Activated T-cell treated with anti-CD3 and anti-CD28 coated beads, Interleukin-2, amount 50 U/mL, for 72 hours (primary cell): ENCODE measurements at places on chromosomes 5 and 9. TPM values are rescaled to one million over a fixed set of nuclear protein-coding genes. Genes with fewer than 3 reads are reported as not detected.

Gene MUSK
- not detected for total RNA-seq

Gene N4BP3
- 6.0 TPM for total RNA-seq

Gene NDUFS6
- 21.9 TPM for total RNA-seq

Gene MTAP
- 71.3 TPM for total RNA-seq

Gene SLC26A2
- total RNA-seq = 7.5 TPM

Gene NEUROG1
- total RNA-seq = not detected

Gene PCDH12
- total RNA-seq = 0.58 TPM

Gene SNX24
- total RNA-seq = 3.9 TPM

Gene RNF180
- total RNA-seq = not detected

Gene FOXD1
- total RNA-seq = 0.55 TPM

Gene FOXI1
- not detected for total RNA-seq

Gene CTSV
- 4.3 TPM for total RNA-seq

- no peak for DNase-seq
Observed at GRCh38 chr9:6938873-6939272, 181.1 kb downstream of the KDM4C start.

GRCh38 chr5:142634216-142635011 lies 51.5 kb downstream of the FGF1 start:
- no peak for DNase-seq

- no peak for DNase-seq
Observed at GRCh38 chr9:14372437-14373335, 58.7 kb upstream of the NFIB start.

GRCh38 chr9:5395428-5395827 lies 42.3 kb downstream of the PLGRKT start:
- DNase-seq = no peak

DNA sequence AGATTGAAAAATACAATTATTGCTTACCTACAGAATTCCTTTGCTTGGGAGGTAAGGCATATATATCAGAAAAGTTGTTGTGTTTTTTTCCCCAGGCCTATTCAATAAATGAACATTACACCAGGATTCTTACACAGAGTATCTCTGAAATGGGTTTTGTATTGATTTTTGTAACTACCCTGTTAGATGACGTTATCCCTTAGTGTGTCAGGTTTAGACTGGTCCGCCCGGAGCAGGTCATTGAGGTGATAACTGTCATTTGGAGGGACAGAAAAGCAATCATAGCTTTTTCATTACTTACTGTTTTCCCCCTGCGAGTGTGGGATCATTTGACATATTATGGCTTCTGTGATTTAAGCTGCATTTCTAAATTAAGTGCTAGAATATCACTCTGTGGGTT lies 715.2 kb upstream of the ADAMTS16 start:
- DNase-seq = no peak

- DNase-seq = no peak
Observed at GRCh38 chr9:22053178-22053577, 44.1 kb upstream of the CDKN2B start.

DNA sequence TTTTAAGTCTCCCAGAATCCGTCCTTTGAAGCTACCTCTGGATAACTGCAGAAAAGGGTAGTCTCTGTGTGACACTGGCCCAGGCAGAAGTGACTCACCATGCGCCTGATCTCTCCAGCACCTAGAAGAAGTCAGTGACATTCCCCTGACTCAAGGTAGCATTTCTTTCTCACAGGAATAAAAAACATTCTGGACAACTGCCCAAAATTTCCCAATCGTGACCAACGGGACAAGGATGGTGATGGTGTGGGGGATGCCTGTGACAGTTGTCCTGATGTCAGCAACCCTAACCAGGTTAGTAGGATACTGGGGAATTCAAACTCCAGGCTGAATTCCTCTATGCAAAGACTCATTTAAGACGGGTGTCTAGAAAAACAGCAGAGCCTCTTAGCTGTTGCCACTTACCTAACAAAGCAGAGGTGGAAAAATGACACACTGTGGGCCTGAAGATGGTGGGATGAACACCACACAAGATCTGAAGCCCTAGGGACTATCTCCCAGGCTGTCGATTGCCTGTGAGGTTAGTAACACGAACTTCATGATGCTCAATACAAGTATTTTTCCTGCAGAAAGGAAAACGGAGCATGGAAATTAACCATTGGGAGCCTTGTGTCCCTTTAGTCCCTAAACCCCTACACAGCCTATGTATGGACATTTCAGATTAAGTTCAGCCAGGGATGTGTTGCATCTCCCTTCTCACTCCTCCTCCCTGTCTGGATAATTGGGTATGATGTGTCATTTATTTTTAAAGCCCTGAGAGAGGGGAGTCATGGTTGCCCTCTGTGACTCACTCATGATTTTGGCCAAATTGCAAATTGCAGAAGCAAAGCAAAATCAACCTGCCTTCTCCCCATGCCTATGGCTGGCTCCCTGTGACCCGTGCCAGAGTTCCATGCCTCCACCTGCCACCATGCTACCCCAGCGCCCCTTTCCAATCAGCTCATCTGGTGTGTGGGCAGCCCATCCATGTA lies 37.2 kb downstream of the THBS4 start:
- DNase-seq = no peak

GRCh38 chr5:169300468-169301385 lies at the start of gene SLIT3:
SLIT3 (minus strand) TSS chr5:169301139; CDS start chr5:169300709, 430 bp downstream.
- no peak for DNase-seq

- no peak for DNase-seq
Observed at GRCh38 chr9:16716601-16717000, 153.9 kb downstream of the BNC2 start.

- no peak for DNase-seq
Observed at GRCh38 chr5:109619606-109620005, 70.1 kb upstream of the MAN2A1 start.

DNA sequence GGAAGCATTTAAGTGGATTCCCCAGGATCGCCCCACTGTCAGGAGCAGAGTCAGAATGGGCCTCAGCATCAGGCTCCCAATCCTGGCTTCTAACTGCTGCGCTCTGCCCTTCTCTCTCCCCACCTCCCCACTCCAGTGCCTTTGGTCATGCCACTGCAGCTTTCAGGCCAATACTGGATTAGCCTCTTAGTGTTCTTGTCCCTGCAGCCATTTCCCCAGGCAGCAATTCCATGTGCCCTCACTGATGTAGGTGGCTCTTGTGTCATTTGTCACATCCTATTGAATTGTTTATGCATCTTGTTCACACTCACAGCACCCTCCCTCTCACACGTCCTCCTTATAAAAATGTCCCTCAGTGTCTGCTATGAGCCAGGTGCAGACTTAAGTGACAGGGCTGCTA lies 544.2 kb upstream of the DAP start:
- DNase-seq = no peak

- DNase-seq = no peak
Observed at GRCh38 chr9:94785215-94786169, 59.0 kb downstream of the AOPEP start.

GRCh38 chr5:16326137-16326536 lies 139.5 kb downstream of the ZNF622 start:
- DNase-seq = no peak

- DNase-seq = no peak
Observed at GRCh38 chr5:142032747-142033631, 20.2 kb upstream of the GNPDA1 start.

GRCh38 chr9:120919843-120920805 lies 6.5 kb downstream of the TRAF1 start:
- DNase-seq = no peak

GRCh38 chr9:83937861-83938455 lies 16.7 kb upstream of the KIF27 start:
- no peak for DNase-seq

DNA sequence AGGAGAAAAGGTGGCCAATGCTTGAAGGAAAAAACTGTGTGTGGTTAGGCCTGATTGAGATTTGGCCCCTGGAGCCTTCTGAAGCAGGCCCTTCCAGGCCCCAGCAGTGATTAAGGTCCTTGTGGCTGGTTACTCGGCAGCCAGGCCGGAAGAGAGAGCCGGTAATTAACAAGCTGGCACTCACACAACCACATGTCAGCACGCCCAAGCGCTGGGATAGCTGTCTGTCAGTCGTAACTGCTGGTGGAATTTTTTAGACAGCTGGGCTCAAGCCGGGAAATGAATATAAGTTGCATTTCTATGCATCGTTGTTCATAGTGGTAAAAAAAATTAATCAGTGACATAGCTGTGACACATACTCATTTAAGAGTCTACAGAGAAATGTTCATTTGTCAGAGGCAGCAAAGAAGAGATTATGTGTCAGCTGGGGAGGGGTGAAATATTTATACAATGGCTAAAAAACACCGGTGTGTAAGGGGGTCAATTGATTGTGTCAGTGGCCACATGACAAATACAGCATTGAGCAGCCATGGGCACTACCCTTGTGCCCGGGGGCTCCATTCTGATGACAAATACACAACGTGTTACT lies 13.7 kb upstream of the ARAP3 start:
- no peak for DNase-seq

- no peak for DNase-seq
Observed at GRCh38 chr5:2187687-2188086, 305.0 kb upstream of the IRX4 start.

DNA sequence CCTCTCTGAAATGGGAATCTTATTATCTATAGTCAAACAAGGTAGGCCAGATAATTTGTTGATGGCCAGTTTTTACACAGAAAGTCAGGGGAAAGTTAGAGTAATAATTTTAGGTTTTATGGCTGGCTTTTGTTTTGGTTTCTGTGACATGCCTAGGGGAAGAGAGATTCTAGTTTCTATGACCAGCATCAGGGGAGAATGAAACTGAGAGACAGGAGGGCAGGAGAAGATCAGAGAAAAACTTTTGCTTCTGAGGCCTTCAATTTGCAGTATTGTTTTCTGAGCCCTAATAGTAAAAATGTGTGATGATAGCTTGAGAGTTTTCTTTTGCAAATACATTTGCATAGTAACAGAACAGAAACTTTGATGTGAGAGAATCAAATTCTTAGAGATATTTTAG lies 564.3 kb downstream of the ZNF608 start:
- DNase-seq = no peak

DNA sequence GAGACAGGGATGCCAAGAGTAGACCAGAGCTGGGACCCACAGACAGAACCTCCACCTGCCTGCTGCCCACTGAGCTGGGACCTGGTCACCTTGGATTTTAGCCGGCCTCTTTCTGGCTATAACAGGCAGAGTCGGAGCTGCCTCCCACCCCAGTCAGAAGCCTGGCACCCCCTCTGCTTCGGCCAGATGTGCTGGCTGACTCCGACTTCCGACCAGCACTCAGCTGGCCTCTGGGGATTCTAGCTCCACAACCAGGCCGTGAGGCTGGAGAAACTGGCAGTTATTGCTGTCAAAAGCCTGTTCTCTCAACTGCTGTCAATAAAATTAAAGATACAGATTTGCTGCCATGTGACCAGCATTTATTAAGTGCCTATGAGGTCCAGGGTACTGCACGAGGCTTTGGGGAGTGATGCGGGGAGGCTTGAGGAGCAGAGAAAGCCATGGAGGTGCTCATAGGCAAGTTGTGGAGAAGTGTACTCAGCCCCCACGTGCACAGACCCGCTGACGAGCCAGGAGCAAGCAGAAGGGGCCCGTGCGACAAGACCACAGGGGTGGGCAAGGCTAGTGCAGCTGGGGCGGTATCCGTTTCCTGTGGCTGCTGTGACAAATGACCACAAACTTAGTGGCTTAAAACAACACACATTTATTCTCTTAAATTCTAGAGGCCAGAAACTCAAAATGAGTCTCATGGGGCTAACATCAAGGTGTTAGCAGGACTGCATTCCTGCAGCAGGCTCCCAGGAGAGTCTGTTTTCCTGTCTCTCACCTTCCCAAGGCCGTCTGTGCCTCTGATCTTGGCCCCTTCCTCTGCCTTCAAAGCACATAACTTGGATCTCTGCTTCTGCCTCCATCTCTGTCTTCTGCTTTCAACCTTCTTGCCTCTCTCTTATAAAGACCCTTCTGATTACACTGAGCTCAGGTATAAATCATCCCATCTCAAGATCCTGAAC lies 13.1 kb downstream of the GFI1B start:
- DNase-seq = no peak

DNA sequence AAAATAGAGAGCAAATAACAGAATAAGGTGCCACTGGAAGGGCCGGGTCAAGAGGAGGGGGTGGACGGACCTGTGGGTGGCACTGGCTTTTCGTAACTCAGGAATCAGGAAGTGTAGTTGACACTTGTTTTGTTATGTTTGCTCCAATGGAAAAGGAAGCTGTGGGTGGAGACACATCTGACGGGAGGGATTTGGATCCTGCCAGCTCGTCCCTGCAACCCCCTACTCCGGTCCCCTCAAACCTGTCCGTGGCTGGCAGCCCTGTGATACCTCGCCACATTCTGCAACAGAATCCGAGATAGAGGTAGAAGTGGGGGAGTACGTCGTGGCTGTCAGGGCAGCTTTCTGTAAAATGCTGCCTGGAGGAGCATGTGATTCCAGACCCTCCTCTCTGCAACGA lies 104.2 kb upstream of the IER5L start:
- no peak for DNase-seq

GRCh38 chr9:89113851-89114250 lies 64.8 kb downstream of the SHC3 start:
- no peak for DNase-seq

GRCh38 chr9:82170866-82171265 lies 182.3 kb downstream of the SPATA31D1 start:
- no peak for DNase-seq

DNA sequence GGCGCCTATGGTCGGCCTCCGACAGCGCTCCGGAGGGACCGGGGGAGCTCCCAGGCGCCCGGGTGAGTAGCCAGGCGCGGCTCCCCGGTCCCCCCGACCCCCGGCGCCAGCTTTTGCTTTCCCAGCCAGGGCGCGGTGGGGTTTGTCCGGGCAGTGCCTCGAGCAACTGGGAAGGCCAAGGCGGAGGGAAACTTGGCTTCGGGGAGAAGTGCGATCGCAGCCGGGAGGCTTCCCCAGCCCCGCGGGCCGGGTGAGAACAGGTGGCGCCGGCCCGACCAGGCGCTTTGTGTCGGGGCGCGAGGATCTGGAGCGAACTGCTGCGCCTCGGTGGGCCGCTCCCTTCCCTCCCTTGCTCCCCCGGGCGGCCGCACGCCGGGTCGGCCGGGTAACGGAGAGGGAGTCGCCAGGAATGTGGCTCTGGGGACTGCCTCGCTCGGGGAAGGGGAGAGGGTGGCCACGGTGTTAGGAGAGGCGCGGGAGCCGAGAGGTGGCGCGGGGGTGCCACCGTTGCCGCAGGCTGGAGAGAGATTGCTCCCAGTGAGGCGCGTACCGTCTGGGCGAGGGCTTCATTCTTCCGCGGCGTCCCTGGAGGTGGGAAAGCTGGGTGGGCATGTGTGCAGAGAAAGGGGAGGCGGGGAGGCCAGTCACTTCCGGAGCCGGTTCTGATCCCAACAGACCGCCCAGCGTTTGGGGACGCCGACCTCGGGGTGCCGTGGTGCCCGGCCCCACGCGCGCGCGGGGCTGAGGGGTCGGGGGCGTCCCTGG lies 561 bp downstream of the DAPK1 start:
- DNase-seq = peak; percentile 29
